ENCODE measurements at places on chromosomes 11 and 22.

DNA sequence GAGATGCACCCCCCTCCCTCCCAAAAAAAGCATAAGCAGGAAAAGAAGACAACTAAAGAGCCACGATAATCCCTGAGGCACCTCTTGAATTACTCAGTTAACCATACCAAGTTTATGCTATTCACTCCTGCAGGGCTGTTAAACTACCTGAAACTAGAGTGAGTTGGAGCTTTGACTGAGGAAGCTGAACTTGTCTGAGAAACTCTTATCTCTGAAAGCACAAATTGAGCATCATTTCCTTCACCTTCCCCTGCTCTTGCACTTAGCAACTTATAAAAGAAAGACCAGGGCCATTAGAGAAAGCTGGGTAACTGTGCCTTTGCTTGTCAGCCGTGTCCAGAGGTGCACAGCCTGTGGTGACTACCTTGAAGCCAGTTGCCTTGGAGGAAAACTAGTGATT lies 745.6 kb downstream of the NELL1 start:
- DNase-seq: no peak

- DNase-seq: no peak
These were observed 7.8 kb downstream of the DCHS1 start for GRCh38 chr11:6647836-6648235.

DNA sequence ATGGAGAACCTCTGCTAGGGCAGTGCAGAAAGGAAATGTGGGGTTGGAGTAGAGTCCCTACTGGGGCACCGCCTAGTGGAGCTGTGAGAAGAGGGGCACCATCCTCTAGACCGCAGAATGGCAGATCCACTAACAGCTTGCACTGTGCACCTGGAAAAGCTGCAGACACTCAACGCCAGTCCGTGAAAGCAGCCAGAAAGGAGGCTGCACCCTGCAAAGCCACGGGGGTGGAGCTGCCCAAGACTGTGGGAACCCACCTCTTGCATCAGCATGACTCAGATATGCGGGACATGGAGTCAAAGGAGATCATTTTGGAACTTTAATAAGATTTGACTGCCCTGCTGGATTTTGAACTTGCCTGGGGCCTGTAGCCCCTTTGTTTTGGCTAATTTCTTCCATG lies 8.7 kb downstream of the TSKU start:
- no peak for DNase-seq

GRCh38 chr22:35743326-35743860 lies 25.7 kb downstream of the APOL5 start:
- no peak for DNase-seq

DNA sequence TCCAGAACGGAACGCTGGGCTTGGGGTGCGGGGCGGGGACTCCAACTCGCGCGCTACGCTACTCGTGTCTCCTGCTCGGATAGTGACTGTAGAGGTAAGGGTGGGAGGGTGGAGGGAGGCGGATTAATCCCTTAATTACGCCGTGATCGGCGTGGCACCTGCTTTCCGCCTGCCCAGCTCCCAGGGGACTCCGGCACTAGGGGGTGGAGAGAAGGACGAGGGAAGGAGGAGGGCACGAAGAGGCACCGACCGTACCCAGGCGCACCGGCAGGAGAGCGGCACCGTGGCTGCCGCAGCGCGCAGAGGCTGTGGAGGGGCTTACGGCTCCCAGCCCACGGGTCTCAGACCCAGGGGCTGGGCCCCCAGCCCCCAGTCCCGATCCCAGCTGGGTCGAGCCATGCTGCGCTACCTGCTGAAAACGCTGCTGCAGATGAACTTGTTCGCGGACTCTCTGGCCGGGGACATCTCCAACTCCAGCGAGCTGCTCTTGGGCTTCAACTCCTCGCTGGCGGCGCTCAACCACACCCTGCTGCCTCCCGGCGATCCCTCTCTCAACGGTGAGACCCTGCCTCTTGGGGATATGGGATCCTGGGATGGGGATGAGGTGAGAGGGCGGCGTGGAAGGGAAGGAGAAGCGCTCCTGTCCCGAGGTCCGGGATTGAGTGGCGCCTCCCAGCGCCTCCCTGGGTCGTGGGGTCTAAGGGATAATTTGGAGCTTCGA lies at the start of gene ROBO3:
TSS of gene ROBO3 (plus strand) at position 252 of the 721 bp plus-strand sequence. CDS start at position 398, 146 bp downstream.
- no peak for DNase-seq

DNA sequence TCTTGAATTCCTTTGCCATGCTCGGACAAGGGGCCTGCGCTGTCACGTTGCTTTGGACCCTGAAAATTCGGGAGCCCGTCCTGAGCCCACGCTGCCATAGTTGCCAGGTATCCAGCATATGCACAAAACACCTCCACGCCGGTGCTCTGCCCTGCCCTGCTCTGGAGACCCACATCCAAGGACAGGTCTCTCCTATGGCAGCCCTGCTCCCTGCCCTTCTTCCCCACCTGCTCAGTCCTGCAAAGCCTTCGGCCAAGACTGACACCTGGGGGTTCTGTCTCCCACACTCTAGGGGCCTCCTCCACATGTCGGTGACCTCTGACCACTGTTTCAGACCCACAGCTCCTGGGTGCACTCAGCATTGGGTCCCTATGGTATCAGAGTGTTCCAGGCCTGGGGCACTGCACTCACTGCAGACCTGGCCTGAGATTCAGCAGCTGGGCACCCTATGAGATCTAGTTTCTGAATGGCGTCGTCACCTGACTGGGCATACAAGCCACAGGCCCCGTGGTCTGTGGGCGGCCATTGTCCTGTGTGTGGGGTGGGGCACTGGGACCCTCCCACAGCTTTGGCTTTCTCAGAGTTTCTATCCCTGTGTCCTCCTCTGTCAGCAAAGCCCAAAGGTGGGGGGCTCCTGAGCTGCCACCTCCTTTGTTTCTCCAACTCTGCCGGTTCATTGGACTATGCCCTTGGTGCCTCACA lies 2.0 kb upstream of the KRTAP5-6 start:
- DNase-seq: no peak

GRCh38 chr22:39435616-39436015 lies 21.2 kb upstream of the MGAT3 start:
- DNase-seq: no peak

DNA sequence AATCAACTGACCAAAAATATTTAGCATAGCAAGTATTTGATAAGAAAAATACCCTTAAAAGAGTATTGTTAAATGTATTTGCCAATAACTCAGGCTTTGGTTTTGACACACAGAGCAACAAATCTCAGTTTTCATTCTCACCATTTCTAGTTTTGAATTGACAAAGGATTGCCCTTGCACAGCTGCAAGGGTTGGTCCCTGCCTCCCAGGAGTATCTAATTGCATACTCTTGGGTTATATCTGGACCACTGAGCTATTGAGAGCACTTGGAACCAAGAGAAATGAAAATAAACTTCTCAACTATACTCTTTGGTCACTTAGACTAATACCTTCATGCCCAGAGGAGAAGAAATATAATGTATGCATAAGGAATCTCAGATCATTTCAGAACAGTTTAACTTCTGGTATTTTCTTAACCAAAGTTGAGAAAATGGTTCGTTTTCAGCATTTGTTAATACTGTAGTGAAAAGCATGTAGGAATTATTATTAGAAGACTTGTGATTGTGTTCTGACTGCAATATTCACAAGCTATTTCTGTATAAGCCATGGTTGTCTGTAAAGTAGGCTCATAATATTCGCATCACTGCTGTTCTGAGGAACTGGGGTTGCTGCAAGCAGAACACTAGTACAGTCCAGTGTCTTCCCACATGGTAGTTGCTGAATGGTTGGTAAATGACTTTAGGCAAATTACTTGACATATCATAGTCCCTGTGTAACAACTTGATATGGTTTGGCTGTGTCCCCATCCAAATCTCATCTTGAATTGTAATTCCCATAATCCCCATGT lies 7.9 kb downstream of the C2CD3 start:
- DNase-seq: no peak

DNA sequence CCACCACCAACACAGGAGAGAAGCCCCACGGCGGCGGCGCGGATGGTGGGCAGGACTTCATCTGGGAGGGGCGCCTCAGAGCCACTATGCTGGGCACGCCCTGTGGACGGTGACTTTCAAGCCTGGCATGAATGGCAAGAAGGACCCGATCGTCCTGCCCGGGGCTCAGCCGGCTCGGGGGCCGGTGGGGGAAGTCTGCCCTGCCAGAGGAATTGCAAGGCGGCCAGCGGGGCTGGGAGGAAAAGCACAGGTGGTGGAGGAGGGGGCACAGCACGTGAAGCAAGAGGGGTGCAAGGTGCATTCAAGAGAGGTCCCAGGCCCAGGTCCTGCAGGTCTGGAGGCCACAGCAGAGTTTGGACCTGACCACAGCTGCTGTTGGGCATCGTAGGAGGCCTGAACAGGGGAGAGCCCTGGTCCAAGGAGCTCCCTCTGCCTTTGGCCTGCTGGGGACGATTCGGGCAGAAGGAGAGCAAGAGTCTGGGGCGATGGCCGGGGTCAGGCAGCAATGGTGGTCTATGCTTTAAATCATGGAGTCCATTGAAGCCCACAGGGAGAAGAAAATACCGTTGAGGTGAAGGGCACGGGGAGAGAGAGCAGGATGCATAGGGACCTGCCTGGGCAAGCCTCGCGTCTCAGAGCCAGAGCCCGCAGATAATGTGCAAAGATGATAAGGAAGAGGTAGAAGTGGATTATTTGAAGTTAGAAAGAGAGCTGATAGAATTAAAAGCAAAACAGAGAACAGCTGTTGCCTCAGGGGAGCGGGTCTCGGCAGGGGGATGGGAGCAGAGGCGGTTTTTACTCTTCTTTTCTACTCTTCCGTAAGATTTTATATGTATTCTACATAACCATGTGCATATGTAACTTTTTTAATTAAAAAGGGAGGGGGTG lies 82.6 kb upstream of the SHISAL1 start:
- peak; percentile 22 for DNase-seq

- DNase-seq: no peak
These were observed 1.4 kb downstream of the ZNF74 start for GRCh38 chr22:20395181-20395906.

DNA sequence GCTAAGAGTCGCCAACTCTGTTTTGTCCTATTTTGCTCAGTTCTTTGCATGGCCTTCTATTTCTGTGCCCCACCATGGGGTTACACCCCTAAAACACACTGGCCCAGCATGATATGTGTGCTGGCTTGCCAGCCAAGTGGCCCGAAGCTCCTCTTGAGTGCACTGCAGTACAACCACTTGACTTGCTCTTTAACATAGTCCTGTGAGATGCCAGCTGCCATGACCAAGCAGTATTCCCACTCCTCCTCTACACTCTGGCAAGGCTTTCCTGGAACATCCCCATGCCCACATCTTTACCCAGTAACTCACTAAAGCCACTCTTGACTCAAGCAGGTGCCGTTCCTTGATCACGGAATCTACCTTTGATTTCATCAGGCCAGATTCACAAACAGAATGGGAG lies 102.9 kb upstream of the GAL start:
- no peak for DNase-seq

DNA sequence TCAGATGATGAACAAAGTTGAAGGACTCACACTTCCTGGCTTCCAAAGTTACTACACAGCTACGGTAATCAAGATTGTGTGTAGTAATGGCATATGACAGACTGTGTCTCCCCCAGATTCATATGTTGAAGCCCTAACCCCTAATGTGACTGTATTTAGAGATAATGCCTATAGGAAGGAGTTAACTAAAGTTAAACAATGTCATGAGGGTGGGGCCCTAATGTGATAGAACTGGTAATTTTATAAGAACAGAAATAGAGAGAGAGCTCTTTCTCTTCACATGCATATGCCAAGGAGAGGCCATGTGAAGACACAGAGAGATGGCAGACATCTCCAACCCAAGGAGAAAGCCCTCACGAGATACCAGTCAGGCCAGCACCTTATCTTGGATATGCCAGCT lies 8.0 kb downstream of the AAMDC start:
- no peak for DNase-seq

Measured in activated CD4-positive, CD25-positive, alpha-beta regulatory T cell treated with anti-CD3 and anti-CD28 coated beads, Interleukin-2, amount 50 U/mL, for 72 hours (primary cell).